ENCODE measurements at places on chromosomes 11 and 22. TPM values are rescaled to one million over a fixed set of nuclear protein-coding genes. Genes with fewer than 3 reads are reported as not detected.

ASCC2 gene
- 30.0 TPM for total RNA-seq

KCNJ4 gene
- 0.22 TPM for total RNA-seq

ISX gene
- total RNA-seq, result not detected

BIK gene
- total RNA-seq, result 1.5 TPM

SMTNL1 gene
- not detected for total RNA-seq

TRIM48 gene
- not detected for total RNA-seq

F2 gene
- 3.2 TPM for total RNA-seq

FDXACB1 gene
- total RNA-seq, result 1.3 TPM

TBX10 gene
- not detected for total RNA-seq

CARNS1 gene
- 0.29 TPM for total RNA-seq

SYT7 gene
- 0.72 TPM for total RNA-seq

KRTAP5-2 gene
- total RNA-seq, result not detected

KRTAP5-7 gene
- not detected for total RNA-seq

FREY1 gene
- total RNA-seq, result 0.25 TPM

IFITM10 gene
- total RNA-seq, result 1.3 TPM

CD6 gene
- total RNA-seq, result 0.15 TPM

KCNQ1OT1 gene
- 0.03 TPM for total RNA-seq

SCGB2A2 gene
- not detected for total RNA-seq

P4HA3 gene
- total RNA-seq, result 45.2 TPM

CASP5 gene
- not detected for total RNA-seq

PGA5 gene
- not detected for total RNA-seq

FERMT3 gene
- total RNA-seq, result 1.5 TPM

MS4A6A gene
- not detected for total RNA-seq

ANKK1 gene
- total RNA-seq, result not detected

TTC28 gene
- 3.0 TPM for total RNA-seq

KCNK4 gene
- total RNA-seq, result not detected

All from A549 treated with CORT108297 at 1 μM for 4 hours (cell line).